ENCODE measurements at places on chromosomes 2 and 18.

- DNase-seq: no peak
Measured at GRCh38 chr2:210286123-210286680, 28.8 kb downstream of the MYL1 start.

GRCh38 chr2:160328811-160329527 lies 128.9 kb upstream of the ITGB6 start:
- no peak for DNase-seq

DNA sequence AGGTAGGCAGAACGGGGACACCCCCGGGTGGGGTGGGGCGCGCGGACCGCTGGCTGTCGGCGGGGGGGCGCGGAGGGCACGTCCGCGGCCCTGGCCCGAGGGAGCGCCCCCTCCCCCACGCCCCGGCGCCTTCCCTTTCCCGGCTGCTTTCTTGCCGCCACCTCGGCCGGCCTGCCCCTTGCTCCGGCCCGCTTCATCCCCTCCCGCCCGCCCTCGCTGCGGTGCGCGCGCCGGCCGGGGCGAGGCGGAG lies 443 bp downstream of the VAPA start:
- no peak for DNase-seq

DNA sequence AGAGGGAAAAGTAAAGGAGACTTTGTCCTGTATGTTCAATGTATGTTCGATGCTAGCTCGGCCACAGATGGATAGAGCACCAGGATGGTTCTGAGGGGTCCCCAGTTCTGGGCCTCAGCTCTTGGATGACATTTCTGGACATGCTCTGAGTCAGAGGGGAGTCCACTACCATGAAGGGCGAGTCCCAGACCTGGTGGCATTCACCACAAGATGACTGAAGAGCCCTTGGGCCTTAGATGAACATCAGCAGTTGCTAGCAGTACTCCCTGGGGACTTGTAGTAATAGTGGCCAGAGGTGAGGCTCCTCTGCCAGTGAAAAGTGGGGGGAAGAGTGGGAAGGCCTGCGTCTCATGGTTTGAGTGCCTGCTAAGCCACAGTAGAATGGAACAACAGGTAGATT lies 109.5 kb downstream of the GRB14 start:
- DNase-seq: no peak

DNA sequence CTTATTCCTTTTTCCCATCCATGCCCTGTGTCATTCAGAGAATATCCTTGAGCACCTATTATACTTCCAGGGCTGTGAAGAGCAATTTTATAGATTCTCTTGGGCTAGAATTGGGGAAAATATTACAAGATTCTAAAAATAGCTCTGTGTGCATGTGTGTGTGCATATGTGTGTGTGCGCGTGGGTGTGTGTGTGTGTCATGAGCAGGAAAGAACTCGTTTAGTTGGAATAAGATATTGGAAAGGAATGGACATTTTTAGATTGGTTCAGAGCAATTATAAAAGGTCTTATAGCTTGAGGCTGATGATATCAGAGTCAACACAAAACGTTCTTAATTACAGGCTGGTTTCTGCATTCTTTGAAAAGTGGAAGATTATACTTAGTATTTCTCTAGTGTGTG lies 212.1 kb upstream of the COPS8 start:
- no peak for DNase-seq

DNA sequence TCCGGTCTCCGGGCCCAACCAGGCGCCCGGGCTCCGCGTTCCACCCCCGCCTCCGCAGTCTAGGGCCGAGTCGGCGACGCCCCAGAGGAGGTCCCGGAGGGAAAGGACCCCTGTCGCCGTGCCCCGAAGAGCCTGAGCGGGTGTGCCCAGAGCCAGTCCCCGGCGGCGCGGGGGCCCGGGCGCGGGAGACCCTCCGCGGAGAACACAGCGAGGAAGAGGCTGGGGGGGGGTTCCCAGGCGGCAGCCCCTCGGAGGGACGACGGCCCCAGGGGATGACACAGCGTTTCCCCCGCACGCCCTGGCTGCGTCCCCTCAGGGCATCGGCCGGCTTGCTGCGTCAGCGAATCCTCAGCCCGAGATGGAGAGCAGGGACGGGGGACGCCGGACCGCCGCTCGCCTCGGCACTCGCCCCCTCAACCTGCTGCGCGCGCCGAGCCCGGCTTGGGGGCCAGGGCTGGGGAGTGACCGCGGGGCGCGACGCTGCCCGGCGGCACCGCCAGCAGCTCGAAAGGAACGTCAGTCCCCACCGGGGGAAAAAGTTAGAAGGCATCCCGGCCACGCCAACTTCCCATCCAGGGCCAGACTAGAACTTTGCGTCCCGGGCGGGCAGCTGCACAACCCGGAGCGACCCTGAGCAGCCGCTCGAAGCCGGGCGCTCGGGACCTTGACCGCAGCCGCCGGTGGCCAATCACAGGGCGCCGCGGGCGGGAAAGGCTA lies 711 bp downstream of the SFXN5 start:
- no peak for DNase-seq

- DNase-seq: peak; percentile 87
Measured at GRCh38 chr2:237691908-237692600, 64.7 kb downstream of the LRRFIP1 start.

DNA sequence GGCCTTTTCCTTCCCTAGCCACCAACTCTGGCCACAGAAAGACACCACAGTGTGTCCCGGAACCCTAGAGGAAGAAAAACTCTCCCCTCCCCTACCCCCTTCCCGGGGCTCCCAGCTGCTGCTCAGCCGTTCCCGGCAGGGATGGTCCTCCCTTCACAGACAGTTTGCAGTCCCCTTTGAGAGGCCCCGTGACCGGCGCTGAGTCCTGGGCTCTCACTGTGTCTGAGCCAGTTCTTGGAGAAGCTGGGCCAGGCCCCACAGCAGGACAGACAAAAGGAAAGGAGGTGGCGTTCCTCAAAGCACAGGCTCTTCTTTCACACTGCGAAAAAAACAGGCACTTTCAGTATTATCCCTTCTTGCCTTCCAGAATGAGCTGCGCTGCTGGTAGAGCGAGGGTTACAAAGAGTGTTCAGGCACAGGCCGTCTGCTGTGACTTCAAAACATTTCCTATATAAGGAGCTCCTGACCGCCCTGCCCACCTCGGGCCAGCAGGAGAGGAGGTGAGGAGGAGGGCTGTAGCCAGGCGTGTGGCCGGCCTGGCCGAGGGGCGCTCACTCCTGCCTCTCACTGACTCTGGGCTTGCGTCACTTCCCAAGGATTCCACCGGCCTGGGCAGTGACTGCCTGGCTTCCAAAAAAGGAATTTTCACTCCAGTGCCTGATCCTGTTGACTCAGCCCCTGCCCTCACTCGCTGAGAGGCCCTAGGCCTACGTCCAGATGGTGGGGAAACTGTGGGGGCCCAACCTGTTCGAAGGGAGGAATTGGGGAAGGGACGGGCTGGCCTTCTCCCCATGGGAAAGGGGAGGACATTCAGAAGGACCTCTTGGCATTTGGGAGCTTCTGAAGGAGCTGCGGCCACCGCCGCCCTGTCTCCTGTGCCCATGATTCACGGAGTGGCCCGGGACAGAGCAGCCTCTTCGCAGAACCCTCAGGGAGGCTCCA lies 24.9 kb downstream of the CIDEA start:
- DNase-seq: peak; percentile 53

GRCh38 chr18:70457223-70457622 lies 168.4 kb downstream of the SOCS6 start:
- no peak for DNase-seq

DNA sequence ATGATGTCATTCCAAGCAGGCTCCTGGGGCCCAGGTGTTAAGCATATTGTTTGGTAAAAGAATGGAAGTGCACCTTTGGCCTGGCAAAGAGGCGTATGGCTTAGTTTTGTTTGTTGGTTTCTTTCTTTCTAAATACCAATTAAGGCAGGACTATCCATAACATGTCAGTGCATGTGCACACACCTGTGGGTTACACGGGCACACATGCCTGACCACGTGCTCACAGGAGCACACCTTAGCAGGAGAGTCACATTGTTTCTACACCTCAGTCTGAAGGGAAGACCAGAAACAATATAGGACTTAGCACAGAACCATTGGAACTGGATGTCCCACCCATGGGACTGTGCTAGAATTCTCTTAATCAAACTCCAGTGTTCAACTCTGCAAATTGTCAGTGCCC lies 127.8 kb downstream of the FBXO15 start:
- DNase-seq: no peak

DNA sequence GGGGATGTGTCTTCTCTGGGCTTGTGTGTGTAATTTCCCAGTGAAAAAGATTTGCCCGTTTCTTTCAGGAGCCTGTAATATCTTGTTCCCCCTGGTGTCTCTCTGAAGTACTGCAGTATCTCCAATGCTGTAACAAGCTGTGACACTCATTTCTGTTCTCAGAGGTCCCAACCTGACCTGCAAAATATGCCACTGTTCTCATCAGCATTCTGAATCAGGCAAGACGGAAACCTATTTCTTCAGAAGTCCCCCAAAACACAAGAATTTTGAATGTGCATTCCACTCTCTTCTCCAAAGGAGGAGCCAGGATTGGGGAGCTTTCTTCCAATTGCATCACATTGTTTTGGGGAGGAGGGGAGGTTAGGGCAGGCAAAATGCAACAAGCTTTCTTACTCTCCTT lies 77.0 kb upstream of the CNGA3 start:
- no peak for DNase-seq

- no peak for DNase-seq
Measured at GRCh38 chr2:236375973-236376476, 111.8 kb upstream of the ASB18 start.

DNA sequence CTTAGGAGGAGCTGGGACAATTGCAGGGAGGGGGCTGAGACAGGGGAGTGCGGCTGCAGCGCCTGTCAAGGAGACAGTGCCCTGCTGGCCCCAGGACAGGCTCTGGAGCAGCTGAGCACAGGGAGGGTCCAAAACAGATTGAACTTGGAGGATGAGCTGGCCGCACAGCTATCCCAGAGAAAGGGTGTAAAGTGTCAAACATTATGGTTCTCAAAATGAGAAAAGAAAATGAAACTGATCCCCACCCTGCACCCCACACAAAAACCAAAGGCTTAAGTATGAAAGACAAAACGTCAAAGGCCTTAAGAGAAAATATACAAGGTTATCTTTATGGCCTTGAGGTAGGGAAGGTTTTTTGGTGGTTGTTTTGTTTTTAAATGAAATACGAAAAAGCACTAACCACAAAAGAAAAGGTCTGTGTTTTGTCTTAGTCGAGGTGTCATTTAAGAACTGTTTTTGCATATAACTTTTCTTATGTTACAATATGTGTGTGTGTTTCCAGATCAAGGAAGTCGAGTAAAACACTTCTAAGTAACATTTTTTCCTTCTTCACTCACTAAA lies 111.8 kb downstream of the HDAC4 start:
- no peak for DNase-seq

- no peak for DNase-seq
Measured at GRCh38 chr2:239171643-239172042, 229.2 kb downstream of the HDAC4 start.

GRCh38 chr2:174846941-174847938 lies 83.0 kb upstream of the CHRNA1 start:
- DNase-seq: no peak

- DNase-seq: no peak
Measured at GRCh38 chr2:29114586-29114945, 649 bp upstream of the CLIP4 start.

- DNase-seq: no peak
Measured at GRCh38 chr2:226410247-226410835, 389.3 kb downstream of the IRS1 start.

DNA sequence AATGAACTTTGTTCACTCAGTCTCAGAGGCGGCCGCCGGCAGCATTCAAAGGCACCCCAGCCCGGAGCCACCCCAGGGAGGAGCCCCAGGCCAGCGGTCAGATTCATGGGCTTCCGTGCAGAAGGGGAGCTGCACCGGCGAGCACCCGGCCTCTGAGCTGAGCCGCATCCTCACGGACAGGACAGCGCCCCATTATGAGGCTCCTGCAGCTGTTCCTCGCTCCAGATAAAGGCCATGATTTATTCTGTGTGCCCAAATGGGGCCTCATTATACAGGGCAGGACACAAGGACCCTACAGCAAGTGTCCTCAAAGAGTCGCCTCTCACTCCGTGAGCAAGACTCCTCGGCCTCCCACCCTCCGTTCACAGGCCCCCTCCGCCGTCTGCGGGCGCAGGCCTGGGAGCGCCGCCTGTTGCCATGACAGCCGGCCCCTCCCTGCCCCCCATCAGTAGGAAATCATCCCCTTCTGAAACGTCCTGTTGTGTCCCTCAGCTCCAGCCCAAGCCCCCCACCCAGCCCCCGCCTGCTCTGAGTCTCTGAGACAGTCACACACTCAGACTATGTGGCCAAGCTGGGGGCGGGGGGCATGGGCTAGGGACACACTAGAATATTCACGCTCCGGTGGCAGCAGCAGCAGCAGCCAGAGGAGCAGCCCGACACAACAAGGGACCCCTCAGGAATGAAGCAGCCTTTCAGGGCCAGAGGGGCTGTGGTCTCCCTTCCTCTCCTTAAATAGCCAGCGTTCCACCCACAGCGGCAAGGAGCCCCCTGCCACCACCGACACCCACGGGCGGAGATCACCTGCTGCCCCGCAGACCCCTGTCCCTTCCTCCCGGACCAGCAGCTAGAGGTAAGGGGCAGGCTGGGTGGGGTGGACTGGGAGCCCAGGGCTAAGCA lies at the start of gene GPR17:
Gene GPR17 (plus strand): TSS at position 759 of the 897 bp plus-strand sequence. CDS start 4,583 bp downstream, outside the sequence.
- no peak for DNase-seq

DNA sequence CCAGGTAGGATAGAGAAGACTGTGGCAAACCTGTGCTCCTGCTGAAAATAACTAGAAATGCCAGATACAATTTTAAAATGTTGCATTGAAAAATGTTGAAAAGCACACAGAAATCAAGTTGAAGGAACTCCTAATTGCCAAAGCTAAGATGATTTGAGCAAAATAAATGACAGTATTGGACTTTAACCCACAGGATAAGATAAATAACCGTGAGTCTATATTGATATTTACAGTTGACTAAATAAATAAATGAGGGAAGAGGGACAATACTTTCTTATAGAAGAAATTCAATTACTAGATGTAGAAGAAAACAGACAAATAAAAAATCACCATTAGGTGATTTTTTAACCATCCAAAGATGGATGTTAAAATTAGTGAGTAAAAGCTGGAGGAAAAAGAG lies 59.0 kb downstream of the CWC22 start:
- no peak for DNase-seq

DNA sequence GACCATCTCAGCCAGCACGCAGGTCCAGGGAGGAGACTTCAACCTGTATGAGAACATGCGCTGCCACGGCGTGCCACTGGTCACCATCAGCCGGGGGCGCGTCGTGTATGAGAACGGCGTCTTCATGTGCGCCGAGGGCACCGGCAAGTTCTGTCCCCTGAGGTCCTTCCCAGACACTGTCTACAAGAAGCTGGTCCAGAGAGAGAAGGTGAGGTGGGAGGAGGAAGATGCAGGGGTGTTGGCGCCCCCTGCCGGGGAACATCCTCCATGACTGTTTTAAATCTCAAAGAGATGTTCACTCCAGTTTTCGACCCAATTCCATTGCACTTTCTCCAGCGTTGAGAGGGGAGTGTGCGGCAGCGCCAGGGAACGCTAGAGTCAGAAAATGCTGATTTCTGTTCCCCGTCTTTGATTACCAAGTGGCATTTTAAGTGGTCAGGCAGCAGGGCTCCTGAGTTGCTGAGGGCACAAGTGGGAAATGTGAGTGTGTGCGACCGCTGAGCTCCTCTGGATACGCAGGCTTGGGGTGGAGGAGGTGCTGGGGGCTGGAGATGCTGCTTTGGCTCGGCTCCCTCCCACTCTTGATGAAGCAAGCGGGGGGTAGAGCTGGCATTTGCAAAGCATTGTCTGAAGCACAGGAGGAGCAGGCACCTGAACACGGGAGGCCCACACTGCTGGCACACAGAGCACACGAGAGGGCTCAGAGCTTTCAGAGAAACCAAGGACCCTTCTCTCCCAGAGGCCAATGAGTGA lies 27.7 kb upstream of the MAPRE3 start:
- peak; percentile 56 for DNase-seq

Data from omental fat pad (tissue), 4 donors.